ENCODE measurements at places on chromosomes 16 and 17. TPM values are rescaled to one million over a fixed set of nuclear protein-coding genes. Genes with fewer than 3 reads are reported as not detected.

The OTOP2 gene
- not detected for total RNA-seq

The IFT20 gene
- total RNA-seq = 75.2 TPM

The LLGL2 gene
- 0.14 TPM for total RNA-seq

The AP2B1 gene
- 42.7 TPM for total RNA-seq
